ENCODE measurements at places on chromosomes 2 and 18. TPM values are rescaled to one million over a fixed set of nuclear protein-coding genes. Genes with fewer than 3 reads are reported as not detected.

LYPD6B gene
- not detected for total RNA-seq

GRCh38 chr2:175737722-175738361 is 264.2 kb downstream of the LNPK start:
- DNase-seq = no peak

CENPA gene
- 26.9 TPM for total RNA-seq

GRCh38 chr18:26875040-26875654 is 9.6 kb upstream of the AQP4 start:
- no peak for DNase-seq

DNA sequence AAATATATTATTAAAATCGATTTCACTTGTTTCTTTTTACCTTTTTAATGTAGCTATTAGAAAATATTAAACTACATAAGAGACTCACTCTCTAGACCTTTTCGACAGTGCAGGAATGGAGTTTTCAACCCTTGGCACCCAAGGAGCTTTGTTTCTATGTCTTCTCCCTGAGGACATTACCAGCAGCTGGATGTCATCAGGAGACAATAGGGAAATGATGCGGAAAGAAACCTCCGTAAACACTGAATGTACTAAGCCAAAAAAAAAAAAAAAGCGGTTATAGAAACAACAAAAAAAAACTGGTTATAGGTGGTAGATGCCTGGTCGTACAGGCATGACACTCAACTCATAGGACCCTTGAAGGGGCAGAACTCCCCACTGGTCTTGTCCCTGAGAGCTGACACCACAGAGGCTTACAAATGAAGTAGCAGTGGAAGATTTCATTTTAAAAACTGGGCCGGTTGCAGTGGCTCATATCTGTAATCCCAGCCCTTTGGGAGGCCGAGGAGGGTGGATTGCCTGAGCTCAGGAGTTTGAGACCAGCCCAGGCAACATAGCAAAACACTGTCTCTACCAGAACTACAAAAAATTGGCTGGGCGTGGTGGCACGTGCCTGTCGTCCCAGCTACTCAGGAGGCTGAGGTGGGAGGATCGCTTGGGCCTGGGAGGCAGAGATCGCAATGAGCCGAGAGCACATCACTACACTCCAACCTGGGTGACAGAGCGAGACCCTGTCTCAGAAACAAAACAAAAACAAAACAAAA is 23.8 kb downstream of the THAP4 start:
- DNase-seq = no peak

SP5 gene
- not detected for total RNA-seq

DNA sequence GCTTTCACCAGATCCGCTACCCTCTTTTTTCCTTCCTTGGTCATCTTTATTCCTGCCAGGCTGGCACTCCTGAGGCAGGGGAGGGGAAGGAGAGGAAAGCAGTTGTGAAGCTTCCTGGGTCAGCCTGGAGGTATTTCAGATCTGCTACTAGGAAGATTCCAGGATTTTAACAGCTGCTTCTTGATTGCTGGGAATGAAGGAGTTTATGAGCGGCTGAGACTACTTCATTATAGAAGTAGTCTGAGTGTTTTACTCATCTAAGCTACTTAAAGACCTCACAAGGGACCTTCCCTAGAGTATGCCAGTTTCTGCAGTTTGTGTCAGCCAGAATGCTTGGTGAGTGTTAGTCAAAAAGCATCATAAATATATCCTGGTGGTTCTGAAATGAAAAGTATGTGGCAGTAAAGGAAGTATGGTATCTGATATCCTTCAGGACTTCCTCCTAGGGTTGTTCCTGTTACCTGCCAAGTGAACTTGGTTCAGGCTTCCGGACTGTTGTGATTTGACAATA is 1.9 kb downstream of the TANC1 start:
- no peak for DNase-seq

IL1RN gene
- total RNA-seq = 1.6 TPM

- DNase-seq = no peak
Observed at GRCh38 chr2:186780701-186781316, 68.2 kb downstream of the ZSWIM2 start.

MOCOS gene
- total RNA-seq = 0.36 TPM

- no peak for DNase-seq
Observed at GRCh38 chr2:237806334-237806733, 7.8 kb downstream of the RBM44 start.

GNLY gene
- 31.8 TPM for total RNA-seq

- DNase-seq = no peak
Observed at GRCh38 chr2:229050133-229050532, 221.0 kb downstream of the PID1 start.

DNA sequence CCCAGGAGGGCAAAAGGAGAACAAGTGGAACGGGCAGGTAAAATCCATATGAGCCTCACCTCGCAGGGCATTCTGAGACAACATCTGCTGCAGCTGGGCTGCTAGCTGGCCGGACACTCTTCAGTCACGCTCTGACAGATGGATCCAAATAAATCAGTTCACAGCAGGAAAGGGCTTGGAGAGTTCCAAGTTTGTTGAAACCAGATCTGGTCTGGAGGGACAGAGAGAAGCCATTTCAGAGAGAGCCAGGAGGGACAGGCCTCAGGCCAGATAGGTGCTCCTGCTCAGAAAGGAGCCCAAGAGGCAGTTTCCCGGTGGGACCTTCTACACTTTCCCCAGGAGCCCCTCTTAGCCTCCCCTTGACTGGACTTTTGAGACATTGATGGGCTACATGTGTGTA is 28.2 kb upstream of the TNP1 start:
- no peak for DNase-seq

DNA sequence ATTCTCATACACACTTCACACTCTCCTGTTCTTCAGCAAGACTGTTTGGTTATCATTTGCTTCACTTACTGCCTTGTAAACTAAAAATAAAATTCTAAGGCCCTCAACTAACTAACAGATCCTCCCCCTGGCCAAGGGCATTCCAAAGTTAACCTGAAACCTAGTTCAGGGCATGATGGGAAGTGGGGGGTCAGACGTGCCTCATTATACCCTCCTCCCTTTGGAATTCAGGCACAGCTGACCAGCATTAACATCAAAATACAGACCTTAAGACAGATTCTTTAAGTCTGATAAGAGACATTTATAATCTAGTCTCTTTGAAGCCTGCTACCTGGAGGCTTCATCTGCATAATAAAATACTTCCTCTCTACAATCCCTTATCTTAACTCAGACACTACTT is 221.0 kb downstream of the NOL4 start:
- DNase-seq = no peak

DNA sequence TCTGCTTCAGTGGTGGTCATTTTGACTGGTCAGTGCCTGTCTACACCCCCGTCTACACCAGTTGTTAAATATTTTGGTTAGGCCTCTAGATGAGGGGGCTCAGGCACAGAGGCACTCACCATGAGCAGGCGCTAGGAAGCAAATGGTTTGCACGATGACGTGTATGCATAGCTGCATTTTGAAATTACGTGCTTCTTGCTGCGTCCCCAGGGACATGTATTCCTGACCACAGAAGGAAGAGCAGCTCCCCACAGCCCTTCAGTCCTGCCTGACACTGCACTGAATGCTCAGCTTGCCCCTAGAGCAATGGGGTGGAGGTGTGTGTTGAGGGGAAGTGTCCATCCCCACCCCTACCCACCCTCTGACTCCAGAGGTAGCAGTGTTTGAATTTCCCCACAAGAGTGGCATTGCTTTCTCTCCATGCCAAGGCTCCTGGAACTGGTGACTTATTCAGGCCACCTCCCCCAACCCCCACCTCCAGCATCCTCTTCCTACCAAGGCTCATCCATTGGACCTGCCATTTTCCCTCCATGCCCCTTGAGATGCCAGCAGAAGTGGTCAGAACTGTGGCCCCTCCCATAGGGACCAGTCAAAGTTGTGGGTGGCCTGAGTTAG is 11.4 kb upstream of the ZAP70 start:
- no peak for DNase-seq

DNA sequence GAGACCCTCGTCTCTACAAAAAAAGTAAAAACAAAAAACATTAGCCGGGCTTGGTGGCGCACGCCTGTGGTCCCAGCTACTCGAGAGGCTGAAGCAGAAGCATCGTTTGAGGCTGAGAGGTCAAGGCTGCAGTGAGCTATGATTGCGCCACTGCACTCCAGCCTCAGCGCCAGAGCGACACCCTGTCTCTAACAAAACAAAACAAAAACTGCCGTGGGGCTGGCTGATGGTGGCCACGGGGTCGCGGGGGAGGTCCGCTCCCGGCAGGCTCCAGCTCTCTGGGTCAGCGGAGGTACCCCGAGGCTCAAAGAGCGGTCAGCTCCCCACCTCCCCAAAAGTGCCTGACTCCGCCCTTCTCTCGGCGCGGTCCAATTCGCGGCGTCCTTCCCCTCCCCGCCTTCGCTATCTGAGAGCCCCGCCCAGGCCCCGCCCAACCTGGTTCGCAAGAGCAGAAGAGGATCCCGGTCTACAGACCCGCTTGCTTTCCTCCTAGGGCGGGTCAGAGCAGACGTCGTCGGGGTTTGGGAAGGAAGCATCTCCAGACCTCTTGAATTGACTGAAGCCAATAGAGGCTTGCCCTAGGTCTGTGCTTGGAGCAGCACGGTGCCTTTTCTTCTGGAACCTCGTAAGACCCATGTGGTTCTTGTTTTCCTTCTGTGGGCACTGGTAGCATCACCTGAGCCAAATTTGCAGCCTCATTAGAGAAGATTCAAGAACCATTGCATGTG is 7.8 kb downstream of the RAX start:
- DNase-seq = peak; percentile 50

TMEM163 gene
- not detected for total RNA-seq

DNA sequence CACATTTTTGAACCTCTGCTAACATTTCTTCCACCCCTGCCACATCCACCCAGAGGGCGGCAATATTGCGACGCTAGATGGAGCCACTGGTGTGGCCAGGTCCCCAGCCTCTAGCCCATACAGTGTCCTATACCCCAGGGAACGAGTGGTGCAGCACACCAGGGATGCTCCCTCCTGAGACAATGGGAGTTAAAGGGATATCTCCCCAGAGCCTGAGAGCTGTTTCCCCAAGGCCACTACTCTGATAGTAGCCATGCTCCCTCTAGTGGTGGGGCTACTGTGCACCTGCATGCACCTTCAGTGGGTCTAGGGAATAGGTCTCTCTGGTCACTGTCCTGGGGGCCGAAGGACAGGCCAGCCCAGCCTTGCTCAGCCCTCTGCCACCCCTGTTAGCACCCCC is 336.4 kb upstream of the FSHR start:
- DNase-seq = no peak

- DNase-seq = no peak
Observed at GRCh38 chr2:161371869-161372268, 44.2 kb upstream of the TBR1 start.

GRCh38 chr2:9897331-9897737 is 54.1 kb downstream of the TAF1B start:
- DNase-seq = no peak

WDFY1 gene
- total RNA-seq = 22.5 TPM

DNA sequence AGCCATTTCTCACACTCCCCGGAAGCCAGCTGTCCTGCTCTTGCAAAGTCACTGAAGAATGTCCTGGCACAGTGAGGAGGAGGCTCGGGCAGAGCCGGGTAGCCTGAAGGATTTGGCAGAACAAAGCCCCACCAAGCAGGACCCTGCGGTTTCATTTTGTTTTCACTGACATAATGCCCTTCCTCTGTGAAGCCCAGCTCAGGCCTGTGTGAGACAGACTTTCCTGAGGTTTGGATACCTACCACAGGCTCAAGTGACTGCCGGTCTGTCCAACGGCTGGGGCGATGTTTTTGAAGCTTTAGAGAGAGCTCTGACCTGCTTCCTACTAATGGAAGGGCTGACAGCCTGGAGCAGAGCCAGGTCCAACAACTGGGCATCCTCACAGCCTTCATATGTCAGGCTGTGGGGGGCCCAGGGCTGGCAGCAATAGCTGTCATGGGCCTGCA is 99.8 kb upstream of the FZD7 start:
- DNase-seq = no peak

DNA sequence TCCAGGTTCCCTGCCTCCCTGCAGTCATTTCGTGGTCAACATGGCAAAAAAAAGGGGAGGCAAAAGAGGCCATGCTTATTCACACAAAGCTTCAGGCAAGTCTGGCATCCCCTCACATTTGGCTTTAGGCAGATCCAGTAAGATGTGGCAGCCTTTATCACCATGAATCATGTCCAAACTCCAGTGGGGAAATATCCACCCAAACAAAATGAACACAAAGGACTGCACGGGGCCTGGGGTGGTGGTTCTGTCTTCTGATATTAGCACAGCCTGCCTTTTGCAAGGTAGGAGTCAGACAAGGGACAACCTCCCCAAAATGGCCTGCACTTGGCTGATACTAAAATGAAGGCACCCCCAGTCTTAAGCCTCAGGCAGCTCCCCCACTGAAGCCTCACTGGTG is 129.9 kb downstream of the ZBTB7C start:
- no peak for DNase-seq

DNA sequence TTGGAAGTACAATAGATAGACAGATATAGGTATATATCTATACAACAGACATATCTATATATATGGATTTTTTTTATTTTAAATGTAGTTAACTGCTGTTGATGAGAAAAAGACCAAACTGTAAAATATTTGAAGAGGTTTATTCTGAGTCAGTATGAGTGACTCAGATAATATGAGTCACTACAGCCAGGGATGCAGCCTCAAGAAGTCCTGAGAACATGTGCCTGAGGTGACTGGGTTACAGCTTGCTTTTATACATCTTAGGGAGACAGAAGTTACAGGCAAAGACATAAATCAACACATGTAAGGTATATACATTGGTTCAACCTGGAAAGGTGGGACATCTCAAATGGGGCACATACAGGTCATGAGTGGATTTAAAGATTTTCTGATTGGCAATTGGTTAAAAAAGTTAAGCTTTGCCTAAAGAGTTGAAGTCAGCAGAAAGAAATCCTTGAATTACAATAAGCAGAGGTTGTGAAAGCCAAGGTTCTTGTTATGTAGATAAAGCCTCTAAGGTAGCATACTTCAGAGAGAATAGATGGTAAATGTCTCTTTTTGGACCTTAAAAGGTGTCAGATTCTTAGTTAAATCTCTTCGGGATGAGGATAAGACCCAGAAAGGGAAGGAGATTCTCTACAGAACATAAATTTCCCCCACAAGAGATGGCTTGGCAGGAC is 149.9 kb downstream of the RBM43 start:
- DNase-seq = no peak

COL4A4 gene
- not detected for total RNA-seq

SLC16A14 gene
- total RNA-seq = not detected

SERPINB5 gene
- not detected for total RNA-seq

PHOSPHO2 gene
- 1.4 TPM for total RNA-seq

DNA sequence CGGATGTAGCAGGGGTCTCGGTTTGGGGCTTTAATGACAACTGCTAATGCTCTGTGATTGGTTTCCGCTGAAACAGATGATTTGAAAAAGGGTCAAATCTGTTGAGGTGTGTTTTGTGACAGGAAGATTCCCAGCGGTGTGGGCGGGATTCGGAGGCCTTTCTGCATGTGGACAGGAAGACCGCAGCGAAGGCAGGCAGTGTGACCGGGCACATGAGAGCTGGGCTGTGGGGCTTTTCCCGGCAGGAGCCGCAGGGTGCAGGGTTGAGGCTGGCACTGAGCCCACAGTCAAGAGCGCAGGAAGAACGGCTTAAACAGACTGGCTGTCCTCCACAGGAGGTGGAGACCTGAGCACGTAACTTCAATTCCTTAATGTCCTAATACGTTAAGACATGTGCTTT is 180.0 kb upstream of the TPO start:
- no peak for DNase-seq

- no peak for DNase-seq
Observed at GRCh38 chr2:84846741-84847142, 34.1 kb downstream of the TRABD2A start.

DTNB gene
- 17.1 TPM for total RNA-seq

GNAL gene
- total RNA-seq = 0.20 TPM
